CD4-positive, alpha-beta T cell treated with Interleukin-21 for 1 hour (primary cell): ENCODE measurements at places on chromosomes 6 and 20.
A peak's percentile ranks its signal among the peaks of the same experiment; 100 is the strongest.

- DNase-seq = no peak
These were observed 11.0 kb downstream of the HRH3 start for GRCh38 chr20:62208795-62209755.

- no peak for DNase-seq
These were observed 537.9 kb downstream of the CD83 start for GRCh38 chr6:14655201-14656061.

DNA sequence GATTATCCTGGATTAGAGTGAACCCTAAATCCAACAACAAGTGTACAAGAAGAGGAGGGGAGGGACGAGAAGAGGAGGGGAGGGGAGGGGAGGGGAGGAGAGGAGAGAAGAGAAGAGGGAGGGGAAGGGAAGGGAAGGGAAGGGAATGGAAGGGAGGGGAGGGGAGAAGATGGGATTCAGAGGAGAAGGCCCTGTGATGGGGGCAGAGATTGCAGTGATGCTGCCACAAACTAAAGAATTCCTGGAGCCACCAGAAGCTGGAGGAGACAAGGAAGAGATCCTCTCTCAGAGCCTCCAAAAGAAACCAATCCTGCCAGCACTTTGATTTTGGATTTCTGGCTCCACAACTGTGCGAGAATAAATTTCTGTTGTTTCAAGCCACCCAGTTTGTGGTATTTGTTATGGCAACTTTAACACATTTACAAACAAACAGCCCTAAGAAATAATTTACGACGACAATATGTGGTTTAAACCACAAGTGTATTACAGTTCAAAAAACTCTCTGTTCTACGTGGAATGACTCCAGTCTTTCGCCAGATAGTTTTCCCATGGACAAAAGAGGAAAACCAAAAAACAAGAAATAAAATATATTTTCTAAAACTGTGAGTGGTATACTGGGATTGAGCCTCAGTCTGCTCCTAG is 235.4 kb downstream of the HDGFL1 start:
- DNase-seq = no peak

DNA sequence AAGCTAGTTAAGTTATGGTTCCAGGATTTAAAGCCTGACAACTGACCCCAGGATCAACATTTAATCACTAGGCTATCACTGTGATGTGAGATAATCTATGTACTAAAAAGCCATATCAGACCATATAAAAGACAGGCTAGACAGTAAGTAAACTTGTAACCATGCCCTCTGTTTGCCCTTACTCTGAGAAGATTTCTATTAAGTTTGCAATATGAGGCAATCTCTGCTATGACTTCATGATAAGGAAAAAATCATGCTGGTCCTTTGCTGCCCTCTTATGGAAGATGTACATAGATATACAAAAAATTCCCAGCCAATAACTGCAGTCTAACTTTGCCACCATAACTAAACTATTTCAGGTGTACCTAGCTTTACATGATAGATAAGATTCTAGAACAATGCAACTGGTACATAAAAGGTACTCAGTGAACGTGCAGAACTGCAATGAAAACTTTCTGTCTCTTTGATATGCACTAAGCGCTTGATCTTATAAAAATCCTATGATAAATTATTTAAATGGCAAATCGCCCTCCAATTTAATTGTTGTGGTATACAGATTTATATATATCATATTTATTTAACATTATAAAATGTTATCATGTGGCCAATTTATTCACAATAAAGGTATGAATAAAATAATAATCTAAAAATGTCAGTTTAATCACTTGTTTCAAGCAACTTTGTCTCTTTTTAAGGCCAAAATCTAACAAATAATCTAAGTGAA is 70.5 kb downstream of the FAM217A start:
- peak; percentile 72 for DNase-seq

- no peak for DNase-seq
These were observed 78.4 kb upstream of the IYD start for GRCh38 chr6:150290429-150290828.

DNA sequence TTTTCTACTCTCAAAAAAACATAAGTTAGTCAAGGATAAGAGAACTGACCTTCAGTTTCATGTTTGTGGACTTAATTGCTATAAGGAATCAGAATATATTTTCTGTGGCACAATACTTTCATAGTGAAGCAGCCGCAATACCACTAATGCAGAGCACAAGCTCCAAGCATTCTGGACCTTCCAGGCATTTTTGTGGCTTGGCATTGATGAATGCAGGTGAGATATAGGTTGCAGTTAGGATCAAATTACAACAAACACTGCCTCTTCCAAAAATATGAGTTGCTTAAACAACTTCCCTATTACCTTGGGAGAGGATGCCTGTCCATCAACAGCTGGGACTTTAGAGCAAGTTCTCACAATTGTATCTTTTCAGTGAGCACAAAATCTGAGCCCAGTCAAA is 162.8 kb upstream of the RSPO3 start:
- no peak for DNase-seq

GRCh38 chr6:51855310-51856082 is 231.9 kb downstream of the PKHD1 start:
- DNase-seq = peak; percentile 35

GRCh38 chr20:34747479-34747878 is 43.3 kb downstream of the TP53INP2 start:
- DNase-seq = no peak

- DNase-seq = no peak
These were observed 5.7 kb upstream of the LAMP5 start for GRCh38 chr20:9508696-9509178.

DNA sequence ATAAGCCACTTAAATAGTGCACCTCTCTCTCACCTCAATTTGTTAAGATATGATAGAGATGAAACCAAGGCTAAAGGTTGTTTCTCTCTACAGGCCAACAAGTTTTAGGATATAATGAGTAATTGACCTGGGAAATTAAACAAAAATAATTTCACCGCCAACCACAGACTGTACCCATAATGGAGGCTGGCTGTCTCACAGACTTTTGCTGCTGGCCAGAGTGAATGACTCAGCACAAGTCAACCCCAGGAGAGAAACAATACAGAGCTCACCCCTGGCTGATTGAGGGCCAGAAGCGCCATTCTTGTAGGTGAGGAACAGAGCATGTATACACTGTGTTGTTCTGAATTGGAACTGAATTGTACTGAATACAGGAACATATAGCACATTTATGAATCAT is 99.9 kb downstream of the CAP2 start:
- DNase-seq = no peak

DNA sequence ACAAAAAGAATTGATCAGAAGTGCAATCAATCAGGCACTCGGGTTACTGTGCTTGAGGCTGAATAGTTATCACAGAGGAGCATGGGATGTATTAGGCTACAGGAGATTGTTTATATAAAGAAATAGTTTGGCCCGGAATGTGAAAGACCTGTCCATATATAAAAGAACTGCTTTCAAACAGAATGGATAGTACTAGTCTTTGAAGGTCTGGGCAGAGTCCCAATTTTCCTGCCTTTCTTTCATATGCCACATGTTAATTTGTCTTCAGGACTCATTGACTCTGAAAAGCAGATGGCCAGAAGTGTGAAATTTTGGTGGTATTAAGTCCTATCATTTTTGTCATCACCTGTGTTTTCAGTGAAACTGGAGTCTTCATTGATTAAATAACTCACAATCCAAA is 314.5 kb downstream of the EYA4 start:
- no peak for DNase-seq

GRCh38 chr20:63977739-63978276 is 1.6 kb downstream of the SAMD10 start:
- DNase-seq = peak; percentile 49

DNA sequence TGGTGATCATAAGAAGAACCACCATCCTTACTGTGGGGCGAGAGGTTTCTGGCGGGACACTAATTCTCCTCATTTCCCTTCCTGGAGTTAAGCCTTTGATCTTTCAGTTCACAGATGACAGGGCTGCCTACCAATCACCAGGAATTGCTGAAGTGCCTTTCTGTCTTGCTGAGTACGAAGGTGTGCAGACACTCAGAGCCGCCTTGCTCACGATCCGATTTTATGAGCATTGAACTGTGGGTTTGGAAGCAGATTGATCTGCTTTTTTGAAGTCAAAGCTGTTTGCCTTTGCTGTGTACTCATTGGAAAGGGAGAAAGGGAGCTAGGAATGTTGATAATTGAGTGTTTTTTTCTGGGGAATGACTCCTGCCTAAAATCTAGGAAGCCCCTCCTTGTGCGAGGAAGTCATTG is 129.1 kb upstream of the SALL4 start:
- no peak for DNase-seq

- no peak for DNase-seq
These were observed 5.2 kb upstream of the IL17A start for GRCh38 chr6:52180787-52181558.
